ENCODE measurements at places on chromosomes 1 and 21.
A peak's percentile ranks its signal among the peaks of the same experiment; 100 is the strongest.

GRCh38 chr1:159140474-159140873, 30.9 kb upstream of the CADM3 start:
- no peak for DNase-seq

DNA sequence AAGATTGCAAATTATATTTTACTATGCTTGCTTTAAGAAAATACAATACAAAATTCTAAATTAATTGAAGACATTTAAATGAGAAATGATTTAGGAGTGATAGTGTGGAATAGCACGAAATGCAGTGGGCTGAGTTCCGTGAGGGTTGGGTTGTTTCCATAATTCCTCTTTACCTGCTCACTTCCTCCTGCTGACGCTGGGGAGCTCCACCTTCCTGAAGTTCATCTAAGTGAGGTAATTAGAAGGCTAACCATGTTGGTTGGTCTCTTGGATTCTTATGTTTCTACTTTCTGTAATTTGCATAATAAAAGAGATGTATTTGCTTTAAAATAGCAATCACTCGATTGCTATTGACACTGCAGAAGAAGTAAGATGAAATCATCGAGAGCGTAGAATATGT, 4.7 kb downstream of the OR14I1 start:
- no peak for DNase-seq

DNA sequence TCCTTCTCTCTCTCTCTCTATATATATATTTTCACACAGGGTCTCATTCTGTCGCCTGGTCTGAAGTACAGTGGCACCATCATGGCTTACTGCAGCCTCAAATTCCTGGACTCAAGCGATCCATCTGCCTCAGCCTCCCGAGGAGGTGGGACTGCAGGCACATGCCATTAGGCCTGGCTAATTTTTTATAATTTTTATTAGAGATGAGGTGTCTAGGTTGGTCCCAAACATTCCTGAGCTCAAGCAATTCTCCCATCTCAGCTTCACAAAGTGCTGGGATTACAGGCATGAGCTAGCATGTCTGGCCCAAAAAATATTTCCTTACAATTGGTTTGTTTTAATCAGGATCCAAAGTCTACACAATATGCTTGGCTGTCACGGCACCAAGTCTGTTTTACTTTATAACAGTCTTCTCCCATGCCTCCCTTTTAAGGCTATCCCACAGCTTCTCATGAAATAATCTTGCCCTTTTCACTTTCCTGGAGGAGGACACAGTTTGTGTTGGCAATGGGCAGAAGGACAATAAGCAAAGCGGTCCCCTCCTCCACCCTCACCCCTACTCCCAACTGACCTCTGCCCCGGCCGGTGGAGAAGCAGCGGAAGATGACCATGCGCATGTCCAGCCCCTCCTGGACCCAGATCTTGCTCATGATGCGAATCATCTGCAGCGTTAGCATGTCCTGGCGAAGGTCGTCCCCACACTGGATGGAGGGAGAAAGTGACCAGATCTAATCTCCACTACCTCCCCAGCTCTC, 28.2 kb upstream of the PPP1R15B start:
- no peak for DNase-seq

GRCh38 chr1:63319046-63320021, 3.0 kb upstream of the FOXD3 start:
- DNase-seq: no peak

DNA sequence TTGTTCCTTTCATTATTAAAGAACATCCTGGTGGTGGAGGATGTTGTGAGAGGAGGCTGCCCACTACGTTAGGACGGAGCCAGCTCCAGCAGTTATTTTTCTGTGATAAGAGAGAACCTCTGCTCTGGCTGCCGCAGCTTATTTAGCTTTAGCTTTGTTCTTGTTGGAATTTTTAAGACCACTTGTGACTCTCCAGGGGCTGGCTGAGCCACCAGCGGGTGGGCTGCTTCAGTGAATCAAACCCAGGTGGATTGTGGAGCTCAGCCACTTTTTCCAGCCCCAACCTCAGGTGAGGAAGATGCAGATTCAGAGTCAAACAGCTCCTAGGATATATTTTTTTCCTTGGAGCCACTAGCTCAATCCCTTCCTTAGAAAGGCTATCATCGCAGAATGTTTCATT, 83.1 kb upstream of the CTTNBP2NL start:
- DNase-seq: no peak

GRCh38 chr1:11893907-11894251, 32.3 kb downstream of the KIAA2013 start:
- peak; percentile 53 for DNase-seq

DNA sequence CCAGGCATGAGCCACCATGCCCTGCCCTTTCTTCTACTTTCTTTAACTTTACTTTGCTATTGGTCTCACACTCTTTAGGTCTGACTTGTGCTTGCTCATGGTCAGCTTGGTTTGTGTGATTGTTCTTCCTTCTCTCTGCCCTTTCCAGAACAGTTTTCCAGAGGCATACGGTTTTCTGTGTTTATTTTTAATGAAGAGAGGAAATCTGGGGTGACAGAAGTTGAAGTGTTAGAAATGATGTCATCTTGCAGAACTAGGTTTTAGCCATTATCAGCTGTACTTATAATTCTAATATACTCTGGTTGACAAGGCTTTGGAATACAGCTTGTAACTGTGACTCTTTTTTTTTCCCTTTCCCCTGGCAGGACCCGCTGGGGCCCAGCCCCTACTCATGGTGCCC, 14.4 kb downstream of the AGO3 start:
- no peak for DNase-seq

DNA sequence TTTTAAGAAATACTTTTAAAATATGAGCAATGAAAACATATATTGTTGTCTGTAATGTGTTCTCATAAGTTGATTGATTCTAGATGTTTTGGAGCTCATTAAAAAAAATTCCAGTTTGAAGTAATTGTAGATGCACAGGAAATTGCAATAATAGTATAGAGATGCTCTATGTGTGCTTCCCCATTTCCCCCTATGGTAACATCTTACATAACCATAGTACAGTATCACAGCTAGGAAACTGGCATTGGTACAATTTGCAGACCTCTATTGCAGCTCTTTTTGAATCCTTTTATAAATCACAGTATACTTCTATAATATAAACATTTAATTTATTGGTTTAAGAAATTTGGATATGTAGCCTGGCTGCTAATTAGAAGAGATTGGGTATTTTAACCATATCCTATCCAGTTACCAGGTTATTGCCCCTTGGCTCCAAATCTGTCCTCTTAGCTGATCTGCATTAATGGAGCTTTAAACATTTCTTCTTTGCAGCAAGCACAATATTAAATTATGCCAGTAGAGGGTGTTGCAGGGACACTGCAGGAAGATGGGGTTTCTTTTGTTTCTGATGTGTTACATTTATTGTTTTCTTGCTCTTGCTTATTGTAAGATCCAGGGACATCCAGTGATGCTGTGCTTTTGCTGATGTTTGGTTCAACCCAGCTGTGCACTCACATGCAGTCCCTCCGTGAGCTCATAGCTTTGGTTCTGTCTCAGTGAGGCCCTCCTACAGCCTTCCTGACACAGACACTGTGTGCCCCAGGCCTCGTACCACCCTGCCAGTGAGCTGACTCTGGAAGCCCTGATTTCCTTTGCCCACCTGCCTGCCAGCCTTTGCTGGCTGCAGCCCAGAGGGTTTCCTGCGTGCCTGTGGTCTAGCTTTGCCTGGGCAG, 103.3 kb downstream of the RABGAP1L start:
- DNase-seq: peak; percentile 68

GRCh38 chr1:180923021-180923841, 10.5 kb downstream of the KIAA1614 start:
- DNase-seq: peak; percentile 26

GRCh38 chr1:115429241-115429640, 91.2 kb upstream of the NGF start:
- peak; percentile 88 for DNase-seq

DNA sequence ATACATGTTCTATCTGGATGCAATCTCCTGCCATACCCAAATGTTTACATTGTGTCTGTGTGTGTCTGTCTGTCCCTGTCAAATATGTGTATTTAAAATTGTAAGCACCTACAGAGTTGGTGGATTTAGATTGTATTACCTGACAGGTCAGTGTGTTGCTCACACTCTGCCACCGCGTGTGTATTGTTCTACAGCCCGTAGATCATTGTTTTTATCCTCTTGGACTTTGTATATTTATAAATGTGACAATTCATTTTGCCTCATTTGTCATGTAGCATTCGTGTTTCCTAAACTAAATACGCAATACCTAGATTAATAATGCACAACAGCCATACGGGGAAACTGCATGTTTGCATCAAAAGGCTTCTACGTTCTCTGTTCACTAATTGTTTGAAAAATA, 634 bp downstream of the ALG14 start:
- DNase-seq: no peak

- DNase-seq: no peak
Measured at GRCh38 chr1:101592845-101593244, 356.0 kb downstream of the S1PR1 start.

- DNase-seq: no peak
Measured at GRCh38 chr1:217342105-217342504, 288.8 kb downstream of the GPATCH2 start.

DNA sequence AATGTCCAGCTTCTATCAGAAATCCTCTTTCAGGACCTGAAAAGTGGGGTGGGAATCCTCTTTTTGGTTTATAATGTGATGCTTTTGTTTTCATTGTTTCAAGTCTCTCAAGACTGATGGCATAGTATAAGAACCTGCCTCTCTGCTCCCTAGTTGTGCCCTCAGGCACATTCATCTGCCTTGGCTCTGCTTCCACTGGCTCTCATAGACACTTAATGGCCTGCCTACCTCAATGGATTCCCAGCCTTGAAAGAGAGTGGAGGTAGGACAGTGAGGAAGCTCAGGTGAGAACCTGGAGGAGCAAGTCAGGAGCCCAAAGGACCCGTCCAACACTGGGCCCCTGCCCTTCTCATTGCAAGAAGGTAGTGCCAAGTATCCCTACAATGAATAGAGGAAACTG, 4.8 kb downstream of the TTLL7 start:
- no peak for DNase-seq

- DNase-seq: peak; percentile 79
Measured at GRCh38 chr1:24830680-24831272, 85.5 kb downstream of the CLIC4 start.

DNA sequence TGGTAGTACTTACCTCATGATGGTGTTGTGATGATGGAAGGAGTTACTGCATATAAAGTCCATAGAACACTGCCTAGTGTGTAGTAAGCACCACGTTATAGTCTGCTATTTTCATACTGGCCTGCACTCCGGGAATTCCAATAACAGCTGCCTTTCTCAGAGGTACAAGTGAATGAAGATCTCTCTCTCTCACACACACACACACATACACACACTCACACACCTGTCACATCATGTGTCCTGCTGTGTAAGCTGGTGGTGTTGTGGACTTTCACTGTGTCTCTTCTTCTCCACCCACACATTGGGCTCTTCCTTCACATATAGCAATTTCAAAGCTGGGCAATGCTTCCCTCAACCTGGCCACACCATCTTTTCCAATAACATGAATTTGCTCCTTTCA, 33.4 kb upstream of the ST6GALNAC5 start:
- no peak for DNase-seq

GRCh38 chr1:41122851-41123518, 101.5 kb upstream of the SLFNL1 start:
- DNase-seq: peak; percentile 96

GRCh38 chr1:67687649-67688048, 2.6 kb downstream of the GADD45A start:
- DNase-seq: peak; percentile 90

DNA sequence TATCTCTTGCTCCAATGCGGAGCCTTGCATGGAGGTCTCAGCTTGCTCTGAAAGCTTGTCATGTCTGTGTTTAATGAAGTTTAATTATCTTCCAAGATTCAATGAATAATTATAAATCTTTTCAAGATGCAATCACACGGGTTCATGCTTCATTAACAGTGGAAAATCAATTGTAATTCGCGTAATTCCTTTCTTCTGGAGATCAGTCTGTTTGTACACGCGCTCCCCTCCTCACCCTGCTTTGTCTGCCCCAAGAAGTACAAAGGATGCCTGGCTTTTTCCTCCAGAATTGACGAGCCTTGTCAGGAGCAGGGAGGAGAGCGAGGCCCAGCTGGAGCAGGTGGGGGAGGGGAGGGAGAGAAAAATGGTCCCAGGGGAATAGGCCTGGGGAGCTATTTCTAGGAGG, 65.0 kb upstream of the DISP3 start:
- DNase-seq: no peak

DNA sequence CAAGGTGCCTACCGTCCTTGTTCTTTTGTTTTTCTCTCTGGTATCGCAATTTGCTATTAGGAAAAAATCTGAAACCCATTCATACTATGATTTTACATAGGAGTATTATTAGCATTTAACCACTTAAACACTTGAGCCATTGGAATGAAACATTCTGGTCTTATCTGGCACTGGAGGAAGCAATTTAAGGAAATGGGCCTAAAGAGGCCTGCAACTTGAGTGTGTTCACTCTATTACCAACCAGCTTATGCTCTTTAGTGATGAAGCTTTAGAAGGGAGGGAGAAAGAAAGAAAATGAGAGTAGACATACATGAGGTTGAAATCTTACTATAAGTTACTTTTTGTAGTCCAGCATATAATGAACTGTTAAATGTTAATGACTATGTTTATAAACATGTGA, 5.7 kb downstream of the GJA5 start:
- DNase-seq: no peak

DNA sequence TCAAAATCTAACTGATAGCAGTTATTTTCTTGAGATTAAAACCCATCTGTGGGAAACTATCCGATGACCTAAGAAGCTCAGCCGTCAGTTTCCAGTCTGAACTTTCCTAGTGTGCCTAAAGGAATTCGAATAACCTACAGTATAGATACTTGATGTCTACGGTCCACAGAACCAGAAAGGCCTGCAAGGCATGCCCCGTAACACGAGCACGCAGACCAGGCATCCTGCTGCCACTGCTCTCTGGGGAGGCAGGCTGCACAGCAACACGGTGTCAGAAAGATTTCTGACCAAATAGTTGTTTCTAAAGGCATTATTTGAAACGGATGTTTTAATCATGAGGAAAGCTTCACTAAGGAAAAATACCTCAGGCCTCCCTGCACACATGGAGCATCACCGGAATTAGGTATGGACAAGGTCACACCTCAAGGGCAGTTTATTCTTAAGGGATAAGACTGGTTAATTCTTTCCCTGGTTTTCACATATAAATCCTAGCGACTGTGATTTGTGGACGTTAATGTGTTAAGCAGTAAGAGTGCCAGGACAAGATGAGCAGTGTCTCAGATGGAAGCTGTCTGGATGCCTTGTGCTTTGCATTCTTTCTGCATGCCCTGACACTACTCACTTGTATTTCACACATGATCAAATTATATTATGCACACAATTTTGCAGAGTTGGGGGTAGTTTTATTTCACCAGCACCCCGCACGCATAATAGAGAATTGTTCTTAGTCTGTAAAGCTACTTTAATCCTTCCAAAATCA, 49.0 kb upstream of the NADK start:
- no peak for DNase-seq

GRCh38 chr1:6513320-6513801, 21.9 kb upstream of the PLEKHG5 start:
- DNase-seq: no peak

GRCh38 chr21:18877917-18878316, 474.3 kb upstream of the TMPRSS15 start:
- no peak for DNase-seq

DNA sequence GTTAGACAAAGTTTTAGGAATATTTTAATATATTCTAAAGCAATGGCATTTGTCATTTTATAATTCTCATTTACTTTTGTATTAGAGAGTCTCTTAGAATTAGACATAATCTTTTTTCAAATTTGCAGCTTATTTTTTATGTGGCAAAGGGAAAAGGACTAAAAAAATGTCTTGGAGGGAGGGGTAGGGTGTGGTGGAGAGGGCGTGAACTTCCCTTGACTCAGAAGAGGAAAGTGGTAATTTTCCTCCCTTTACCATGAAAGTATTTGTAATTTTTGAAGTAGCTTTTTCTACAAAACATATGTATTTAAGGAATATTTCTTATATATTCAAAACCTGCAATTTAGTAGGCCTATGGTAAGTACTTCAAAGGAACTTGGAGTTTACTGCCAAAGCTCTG, 6.9 kb upstream of the RABGAP1L start:
- no peak for DNase-seq

Data from ELR (cell line).